ENCODE measurements at places on chromosomes 4 and X. TPM values are rescaled to one million over a fixed set of nuclear protein-coding genes. Genes with fewer than 3 reads are reported as not detected.

DNA sequence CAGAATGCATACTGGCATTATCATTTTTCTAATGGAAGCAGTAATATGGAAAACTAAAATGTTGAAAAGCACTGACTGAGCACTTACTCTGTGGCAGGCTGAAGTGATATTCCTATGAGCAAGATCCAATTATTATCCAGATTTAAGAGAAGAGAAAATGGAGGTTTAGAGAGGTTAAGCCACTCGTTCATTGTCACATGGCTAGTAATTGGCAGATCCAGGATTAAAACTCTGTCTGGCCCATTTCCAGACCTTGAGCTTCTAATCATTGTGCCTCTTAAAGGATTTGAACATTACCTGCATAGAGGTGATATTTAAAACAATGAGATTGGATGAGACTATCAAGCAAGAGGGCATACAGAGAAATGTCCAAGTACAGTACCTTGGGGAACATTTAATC is 80.6 kb downstream of the MFAP3L start:
- DNase-seq = no peak

CXCL5 gene
- total RNA-seq = 0.58 TPM

GRCh38 chr4:1767770-1768366 is 25.2 kb upstream of the FGFR3 start:
- DNase-seq = peak; percentile 48

ZDHHC15 gene
- total RNA-seq = 2.3 TPM

GSX2 gene
- not detected for total RNA-seq

GRCh38 chr4:183471946-183472708 is 27.7 kb downstream of the CDKN2AIP start:
- peak; percentile 71 for DNase-seq

DNA sequence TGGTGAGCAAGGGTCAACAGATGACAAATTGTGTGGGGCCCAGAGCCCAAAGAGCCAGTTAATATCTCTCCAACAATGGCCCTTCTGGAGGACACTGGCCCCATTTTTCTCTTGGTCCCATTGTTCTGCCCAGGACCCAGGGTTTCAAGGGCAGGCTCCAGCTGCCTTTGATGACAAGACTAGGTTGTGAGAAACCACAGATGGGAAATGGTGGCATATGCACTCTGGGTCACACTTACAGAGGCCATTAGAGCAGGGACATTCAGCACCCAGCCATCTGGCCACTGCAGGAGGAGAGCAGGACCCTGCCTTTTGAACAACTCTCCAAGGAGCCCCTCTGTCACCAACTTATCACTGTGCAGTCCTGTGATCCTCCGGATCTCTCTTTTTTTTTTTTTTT is 49.7 kb upstream of the KIAA1210 start:
- no peak for DNase-seq

DNA sequence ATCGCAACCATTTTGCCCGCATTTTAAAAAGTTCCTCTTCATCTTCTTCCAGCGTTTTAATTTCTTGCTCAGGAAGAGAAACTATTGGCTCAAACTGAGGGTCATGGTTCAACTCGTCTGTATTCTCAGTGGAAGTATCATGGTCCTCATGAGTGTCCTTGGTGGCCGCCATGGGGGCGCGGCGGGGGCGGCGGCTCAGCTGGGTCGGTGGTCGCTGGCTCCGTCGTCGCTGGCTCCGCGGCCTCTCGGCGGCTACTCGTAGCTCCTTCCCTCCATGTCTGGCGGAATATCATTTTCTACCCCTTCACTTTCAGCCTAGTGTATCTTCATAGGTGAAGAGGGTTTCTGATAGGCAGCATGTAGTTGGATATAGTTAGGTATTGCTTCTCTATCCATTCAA is 492.0 kb upstream of the MAGEB18 start:
- no peak for DNase-seq

NSUN7 gene
- total RNA-seq = 20.1 TPM

- DNase-seq = no peak
These were observed 111.3 kb upstream of the ATP8A1 start for GRCh38 chr4:42768125-42768748.

- no peak for DNase-seq
These were observed 105.9 kb downstream of the COL4A6 start for GRCh38 chrX:108332281-108332680.

SYTL5 gene
- total RNA-seq = 9.7 TPM

TRAPPC2 gene
- 23.4 TPM for total RNA-seq

IGFBP7 gene
- total RNA-seq = 8.4 TPM

ESX1 gene
- not detected for total RNA-seq

BRS3 gene
- total RNA-seq = 0.10 TPM

- no peak for DNase-seq
These were observed 14.2 kb downstream of the EFNB1 start for GRCh38 chrX:68842781-68843581.

DNA sequence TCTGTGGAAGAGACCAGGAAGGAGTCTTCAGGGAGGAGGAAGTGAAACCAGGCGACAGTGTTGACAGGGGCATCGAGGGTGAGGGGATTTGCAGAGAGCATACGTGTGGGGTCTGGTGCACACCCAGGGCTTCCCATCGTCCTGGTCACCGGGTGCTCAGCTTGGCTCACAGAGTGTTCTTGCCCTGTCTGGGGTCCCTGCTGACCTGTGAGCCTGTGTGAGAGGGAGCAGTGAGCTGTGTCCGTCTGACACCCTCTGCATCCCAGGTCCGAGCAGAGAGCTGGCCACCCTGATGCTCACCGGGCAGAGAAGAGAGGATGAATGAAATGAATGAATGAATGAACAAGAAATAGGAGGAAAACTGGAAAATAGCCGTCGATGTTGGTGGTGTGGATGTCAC is 46.5 kb downstream of the CPZ start:
- no peak for DNase-seq

GRCh38 chr4:154642373-154643009 is 30.0 kb upstream of the FGG start:
- no peak for DNase-seq

ADH4 gene
- total RNA-seq = not detected

EVC2 gene
- 14.1 TPM for total RNA-seq

SPP1 gene
- 3.7 TPM for total RNA-seq
